ENCODE measurements at places on chromosomes 7 and 10.

- peak; percentile 78 for DNase-seq
These were observed 59.6 kb upstream of the C1GALT1 start for GRCh38 chr7:7122701-7123281.

GRCh38 chr7:55521917-55522902 is 50.1 kb downstream of the VOPP1 start:
- DNase-seq: no peak

DNA sequence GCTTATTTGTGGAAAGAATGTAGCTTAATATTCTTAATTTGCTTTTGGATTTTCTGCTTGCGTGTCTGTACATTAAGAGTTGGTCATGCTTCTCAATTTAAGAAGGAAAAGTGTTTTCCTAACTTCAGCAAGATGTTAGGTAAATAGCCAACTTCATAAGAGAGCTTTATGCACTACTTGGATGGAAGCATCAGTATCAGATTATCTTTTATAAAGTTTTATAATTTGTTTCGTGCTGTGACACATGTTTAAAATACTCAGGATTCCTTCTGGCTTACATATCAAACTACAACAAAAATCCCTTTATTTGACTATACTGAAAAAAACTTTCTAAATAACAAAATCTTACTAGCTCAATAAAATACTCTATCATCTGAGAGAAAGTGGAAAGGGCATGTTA is 34.8 kb upstream of the AGR2 start:
- DNase-seq: no peak

GRCh38 chr7:104059103-104059502 is 69.6 kb upstream of the RELN start:
- DNase-seq: no peak

DNA sequence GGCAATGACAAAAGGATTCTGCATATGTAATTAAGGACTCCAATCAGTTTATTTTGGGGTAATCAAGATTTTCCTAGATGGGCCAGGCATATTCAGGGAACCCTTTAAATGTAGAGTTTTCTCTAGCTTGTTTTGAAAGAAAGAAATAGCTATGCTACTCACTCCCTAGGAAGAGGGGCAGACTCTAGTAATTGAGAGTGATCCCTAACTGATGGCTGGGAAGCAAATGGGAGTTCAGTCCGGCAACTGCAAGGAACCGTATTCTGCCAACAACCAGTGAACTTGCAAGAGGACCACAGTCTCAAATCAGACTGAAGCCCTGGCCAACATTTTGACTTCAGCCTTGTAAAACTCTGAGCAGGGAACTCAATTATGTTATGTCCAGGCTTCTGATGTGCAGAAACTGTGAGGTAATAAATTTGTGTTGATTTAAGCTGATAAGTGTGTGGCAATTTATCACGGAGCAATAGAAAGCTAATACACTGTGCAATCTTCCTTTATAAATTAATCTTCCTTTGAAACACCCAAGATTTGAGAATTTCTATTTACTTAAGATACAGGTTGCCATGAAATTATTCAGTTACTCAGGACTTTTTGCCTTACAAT is 14.0 kb downstream of the AOAH start:
- DNase-seq: no peak

DNA sequence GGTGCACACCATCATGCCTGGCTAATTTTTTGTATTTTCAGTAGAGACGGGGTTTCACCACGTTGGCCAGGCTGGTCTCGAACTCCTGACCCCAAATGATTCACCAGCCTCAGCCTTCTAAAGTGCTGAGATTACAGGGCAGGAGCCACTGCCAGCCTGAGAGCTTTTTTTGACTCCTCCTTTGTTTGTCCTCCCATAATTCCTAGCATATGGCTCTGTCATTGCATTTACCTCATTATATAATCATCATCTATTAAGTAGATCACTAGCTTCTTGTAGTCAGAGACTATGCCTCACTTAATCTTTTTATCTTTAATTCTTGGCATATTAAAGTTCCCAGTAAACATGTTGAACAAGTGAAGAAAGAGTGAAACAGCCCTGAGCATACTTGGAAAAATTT is 82.1 kb downstream of the CPEB3 start:
- peak; percentile 13 for DNase-seq

GRCh38 chr10:95353123-95353522 is 62.3 kb upstream of the PDLIM1 start:
- no peak for DNase-seq

DNA sequence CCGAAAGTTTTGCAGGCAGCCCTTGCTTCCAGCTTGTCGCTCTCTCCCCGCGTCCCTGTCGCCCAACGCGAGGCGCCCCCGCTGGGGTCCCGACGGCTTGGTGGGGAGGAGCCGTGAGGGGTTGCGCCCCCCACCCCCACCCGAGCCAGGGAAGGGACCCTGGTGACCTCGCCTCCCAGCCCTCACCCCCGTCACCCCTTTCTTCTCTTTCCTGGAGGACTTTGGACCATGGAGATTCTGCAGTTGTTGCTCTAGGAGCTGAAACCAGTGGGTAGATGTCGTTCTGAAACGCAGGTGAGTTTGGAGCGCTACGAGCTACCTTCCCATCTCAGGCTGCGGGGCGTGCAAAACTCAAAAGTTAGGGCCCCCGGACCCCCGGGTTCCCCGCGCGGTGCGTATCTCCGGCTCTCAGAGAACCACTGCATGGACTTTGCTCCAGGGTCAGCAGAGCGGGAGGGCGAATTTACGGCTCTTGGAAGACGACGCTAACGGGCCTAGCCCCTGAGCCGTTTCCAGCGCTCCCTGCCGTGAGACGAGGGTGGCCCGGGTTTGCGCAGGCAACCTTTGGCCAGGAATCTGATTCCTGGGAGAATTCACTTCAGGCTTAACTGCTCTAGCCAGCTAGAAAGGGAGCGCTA is 684 bp upstream of the ATXN7L1 start:
- DNase-seq: peak; percentile 42

DNA sequence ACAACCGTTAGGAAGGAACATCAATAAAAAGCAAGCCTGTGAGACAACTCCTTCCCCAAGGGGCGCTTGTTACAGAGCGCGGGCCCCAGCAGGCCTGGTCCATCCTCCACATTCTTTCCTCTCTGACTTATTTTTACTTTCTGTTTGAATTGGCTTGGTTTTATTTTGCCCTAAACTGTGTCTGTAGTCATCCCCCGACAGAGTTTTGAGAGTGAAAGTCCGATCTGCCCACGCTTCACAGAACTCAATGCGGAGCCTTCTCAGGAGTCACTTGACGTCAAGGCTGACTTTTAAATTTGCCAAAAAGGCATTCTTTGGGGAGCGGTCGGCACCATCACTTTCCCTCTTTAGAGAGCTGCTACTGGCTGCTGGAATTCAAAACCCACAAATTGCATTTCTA is 150.1 kb upstream of the KLF6 start:
- peak; percentile 56 for DNase-seq

DNA sequence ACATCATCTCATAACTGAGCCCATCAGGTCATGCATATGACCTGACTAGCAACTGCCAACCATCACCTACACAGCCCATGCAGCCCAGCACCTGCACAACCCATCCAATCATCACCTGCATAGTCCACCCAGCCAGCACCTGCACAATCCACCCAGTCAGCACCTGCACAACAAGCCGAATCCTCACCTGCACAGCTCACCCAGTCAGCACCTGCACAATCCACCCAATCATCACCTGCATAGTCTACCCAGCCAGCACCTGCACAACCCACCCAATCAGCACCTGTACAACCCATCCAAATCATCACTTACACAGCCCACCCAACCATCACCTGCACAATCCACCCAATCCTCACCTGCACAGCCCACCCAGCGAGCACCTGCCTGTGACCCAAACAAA is 33.4 kb upstream of the WDFY4 start:
- no peak for DNase-seq

GRCh38 chr10:11539191-11539868 is 72.1 kb downstream of the USP6NL start:
- peak; percentile 62 for DNase-seq

GRCh38 chr10:103620891-103621782 is 127.6 kb downstream of the NEURL1 start:
- no peak for DNase-seq

- DNase-seq: no peak
These were observed 23.3 kb upstream of the PAPSS2 start for GRCh38 chr10:87636313-87636915.

DNA sequence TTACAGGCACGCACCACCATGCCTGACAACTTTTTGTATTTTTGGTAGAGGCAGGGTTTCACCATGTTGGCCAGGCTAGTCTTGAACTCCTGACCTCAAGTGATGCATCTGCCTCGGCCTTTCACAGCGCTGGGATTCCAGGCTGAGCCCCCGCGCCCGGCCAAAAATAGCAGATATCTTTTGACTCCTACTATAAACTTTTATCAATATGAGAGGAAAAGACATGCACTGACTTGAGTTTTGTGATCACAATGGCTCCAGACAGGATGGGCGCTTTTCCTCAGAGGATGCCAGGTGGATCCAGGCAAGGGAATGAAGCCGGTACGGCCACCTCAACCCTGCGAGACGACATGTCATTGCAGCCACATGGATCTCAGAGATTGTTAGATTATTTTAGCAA is 123.9 kb downstream of the DNAJB6 start:
- no peak for DNase-seq

- DNase-seq: peak; percentile 96
These were observed 15.3 kb upstream of the AKR1C1 start for GRCh38 chr10:4947635-4948596.

- DNase-seq: no peak
These were observed 82.5 kb downstream of the COBL start for GRCh38 chr7:51234139-51234538.

DNA sequence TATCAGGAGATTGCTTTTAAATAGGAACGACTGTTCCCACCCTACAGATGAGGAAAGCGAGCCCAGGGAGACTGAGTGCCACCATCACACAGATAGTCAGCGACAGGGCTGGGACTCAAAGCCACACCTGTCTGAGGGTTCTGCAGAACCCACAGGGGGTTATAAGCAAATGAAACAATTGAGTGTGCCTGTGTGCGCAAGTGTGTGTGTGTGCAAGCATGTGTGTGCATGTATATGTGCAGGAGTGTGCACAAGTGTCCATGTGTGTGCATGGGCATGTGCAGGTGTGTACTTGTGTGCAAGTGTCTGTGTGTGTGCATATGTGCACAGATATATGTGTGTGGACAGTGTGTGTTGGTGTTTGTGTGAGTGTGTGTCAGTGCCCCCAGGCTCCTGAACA is 280.2 kb downstream of the GRID1 start:
- no peak for DNase-seq

DNA sequence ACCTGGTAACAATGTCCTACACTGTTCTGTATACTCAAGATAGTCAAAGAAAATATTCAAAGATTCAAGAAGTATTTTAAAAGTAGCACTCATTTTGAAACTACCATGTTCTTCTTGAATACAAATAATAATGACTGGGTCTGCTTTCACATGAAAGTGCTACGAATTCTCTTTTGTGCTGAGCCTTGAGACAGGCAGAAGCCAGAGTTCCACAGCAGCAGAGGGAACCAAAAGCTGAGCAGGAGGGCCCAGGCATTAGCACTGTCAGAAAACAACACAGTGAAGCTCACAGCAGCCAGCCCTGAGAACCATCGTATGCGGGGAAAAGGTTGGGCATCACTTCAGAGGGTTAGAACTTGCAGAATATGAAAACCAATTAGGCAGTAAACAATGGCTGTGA is 38.9 kb downstream of the ANKMY2 start:
- DNase-seq: no peak

GRCh38 chr7:17907014-17907413 is 33.3 kb downstream of the SNX13 start:
- peak; percentile 18 for DNase-seq

GRCh38 chr10:52950578-52950977 is 178.0 kb upstream of the MBL2 start:
- no peak for DNase-seq

- peak; percentile 42 for DNase-seq
These were observed 9.6 kb downstream of the UBTD1 start for GRCh38 chr10:97508342-97508741.

- DNase-seq: no peak
These were observed 222.7 kb upstream of the ZMIZ1 start for GRCh38 chr10:78846071-78846470.

DNA sequence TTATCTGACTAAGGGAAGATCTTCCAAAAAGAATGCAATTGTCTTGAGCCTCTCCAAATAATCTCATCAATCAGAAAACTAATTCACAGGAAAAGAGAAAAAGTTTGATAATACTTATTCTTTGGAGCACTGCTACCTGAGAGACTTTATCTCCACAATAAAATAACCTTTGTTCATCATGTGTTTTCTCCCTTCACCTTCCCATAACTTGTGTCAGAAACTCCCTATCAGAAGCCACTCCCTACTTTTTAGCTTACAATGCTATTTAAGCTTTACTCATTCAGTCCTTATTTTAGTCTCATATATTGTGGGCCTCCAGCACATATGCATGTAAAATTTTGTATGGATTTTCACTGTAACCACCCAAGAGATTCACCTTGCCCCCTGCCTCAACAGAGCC is 998 bp downstream of the CYP3A43 start:
- no peak for DNase-seq

- DNase-seq: no peak
These were observed 18.7 kb upstream of the CYREN start for GRCh38 chr7:135189221-135189662.

GRCh38 chr10:123743441-123744223 is 77.5 kb downstream of the GPR26 start:
- no peak for DNase-seq

- no peak for DNase-seq
These were observed 5.2 kb upstream of the IGF2BP3 start for GRCh38 chr7:23475576-23475839.

GRCh38 chr7:25854608-25855497 is 297.1 kb upstream of the NFE2L3 start:
- peak; percentile 99 for DNase-seq

DNA sequence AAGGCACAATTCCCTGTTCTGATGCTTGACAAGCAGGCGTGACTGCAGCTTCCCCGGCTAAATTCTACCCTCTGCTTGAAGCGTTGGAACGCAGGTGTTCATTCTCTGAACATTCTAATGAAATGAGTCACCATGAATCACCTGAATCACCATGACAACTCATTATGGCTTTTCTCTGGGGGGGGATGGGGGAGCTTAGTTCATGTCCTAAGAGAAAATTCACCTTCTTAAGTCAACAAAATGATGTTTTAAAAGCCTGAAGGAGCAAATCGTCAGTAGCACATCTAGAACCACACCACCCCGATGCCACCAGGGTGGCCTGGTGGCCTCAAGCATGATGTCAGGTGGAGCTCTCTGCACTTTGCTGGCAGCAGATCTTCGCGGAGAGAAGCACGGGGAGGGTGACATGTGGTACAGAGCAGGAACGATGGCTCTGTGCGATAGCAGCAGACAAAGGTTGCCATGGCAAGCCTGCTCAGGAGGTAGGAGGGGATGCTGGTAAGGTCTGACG is 33.7 kb downstream of the DDC start:
- DNase-seq: peak; percentile 94

GRCh38 chr10:13983035-13983434 is 347.7 kb downstream of the FRMD4A start:
- DNase-seq: no peak

DNA sequence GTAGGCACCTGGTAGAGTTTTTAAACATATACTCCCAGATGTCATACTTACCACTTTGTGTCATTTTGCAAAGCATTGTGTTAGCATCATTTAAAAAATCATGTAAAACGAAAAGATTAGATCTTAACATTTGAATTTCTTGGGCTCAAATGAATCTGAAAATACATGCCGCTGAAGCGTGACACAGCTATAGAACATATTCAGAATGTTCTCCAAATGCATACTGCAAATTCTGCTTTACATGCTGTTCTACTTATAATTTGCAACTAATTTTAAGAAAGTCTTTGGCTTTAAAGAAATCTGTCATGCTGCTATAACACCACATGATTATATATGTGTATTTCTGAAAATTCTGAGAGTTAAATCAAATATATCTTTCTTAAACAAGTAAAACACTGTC is 109.2 kb upstream of the CAV2 start:
- no peak for DNase-seq
